Mucosa of descending colon (tissue), 3 donors: ENCODE measurements at places on chromosomes 1 and 21. TPM values are rescaled to one million over a fixed set of nuclear protein-coding genes. Genes with fewer than 3 reads are reported as not detected.

DNA sequence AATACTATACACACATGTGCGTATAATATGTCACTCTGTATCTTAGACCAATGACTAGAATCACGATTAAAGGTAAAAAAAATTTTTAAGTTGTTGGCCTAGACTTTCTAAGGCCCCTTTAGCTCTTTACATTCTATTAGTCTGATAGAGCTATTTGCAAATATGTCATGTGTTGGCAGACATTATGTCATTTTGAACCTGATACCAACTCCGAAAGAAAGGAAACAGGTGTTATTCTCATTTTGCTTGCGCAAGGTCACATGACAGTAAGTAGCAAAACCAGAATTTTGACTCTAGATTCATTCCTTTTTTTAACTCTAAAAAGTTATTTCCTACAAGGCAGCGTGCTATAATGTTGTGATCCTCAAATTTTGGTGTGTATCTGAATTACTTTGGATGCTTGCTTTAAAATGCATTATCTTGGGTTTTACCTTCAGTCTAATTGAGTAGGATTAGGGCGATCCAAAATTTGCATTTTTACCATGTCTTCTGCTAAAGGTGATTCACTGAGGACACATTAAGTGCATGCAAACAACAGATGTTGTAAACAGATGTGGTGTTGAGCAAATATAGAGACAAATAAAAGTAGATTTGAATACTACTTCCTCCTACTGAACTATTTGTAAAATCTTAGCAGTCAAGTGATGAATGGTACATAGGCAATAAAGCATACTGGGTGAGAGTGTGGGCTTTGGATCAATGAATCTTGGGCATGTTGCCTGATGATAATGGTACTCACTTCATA lies 63.5 kb upstream of the KIAA1614 start:
- no peak for DNase-seq

DNA sequence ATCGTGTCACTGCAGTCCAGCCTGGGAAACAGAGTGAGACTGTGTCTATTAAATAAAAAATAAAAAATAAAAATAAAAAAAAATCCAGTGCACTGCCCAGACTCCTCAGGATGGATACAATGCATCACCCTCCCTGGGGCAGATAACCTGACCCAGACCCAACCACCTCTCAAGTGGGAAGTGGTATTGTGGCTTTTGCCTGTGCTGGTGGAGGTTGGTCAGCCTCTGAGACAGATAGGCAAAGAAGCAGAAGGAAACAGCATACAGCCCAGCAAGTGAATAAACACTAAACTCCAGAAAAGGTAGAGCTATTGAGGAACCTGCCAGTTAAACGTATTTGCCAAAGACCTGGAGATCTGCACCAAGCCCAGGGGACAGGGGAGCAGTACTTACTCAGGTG lies 22.0 kb downstream of the HHIPL2 start:
- no peak for DNase-seq

DNA sequence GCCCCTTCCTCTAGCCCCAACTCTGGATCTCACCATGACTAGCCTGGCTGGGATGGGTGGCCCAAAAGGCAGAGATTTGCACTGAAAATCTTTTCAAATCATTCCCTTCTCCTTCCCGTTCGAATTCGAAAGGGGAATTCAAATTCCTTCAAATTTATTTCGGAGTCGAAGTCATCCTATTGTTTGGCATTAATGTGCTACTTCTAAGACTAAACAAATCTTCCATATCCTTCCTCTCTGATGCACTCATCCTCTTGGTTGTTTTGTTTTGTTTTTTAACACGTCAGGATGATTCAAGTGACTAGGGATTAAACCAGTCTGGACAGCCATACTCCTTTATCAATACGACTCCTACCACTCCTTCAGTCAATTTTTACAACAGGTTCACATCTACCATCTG lies 95.5 kb upstream of the SGIP1 start:
- no peak for DNase-seq

GRCh38 chr21:14271053-14271452 lies 55.1 kb downstream of the RBM11 start:
- DNase-seq, result no peak

DNA sequence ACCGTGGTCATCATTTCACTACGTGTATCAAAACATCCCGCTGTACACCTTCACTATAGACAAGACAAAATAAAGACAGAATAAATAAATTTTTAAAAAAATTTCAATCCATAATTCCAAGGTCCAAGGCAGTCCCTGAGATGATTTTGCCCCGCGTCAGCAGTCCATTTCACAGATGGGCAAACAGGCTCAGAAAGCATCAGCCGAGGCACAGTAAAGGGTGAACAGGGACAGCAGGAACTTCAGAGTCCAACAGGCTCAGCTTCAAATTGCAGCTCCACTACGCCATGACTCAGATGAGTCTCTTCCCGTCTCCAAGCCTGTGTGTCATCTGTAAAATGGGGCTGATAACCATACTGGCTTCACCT lies 15.0 kb downstream of the MATN1 start:
- no peak for DNase-seq

GRCh38 chr1:201346337-201346939 lies 31.0 kb downstream of the TNNT2 start:
- no peak for DNase-seq

GRCh38 chr1:26142159-26142558 lies 16.7 kb upstream of the FAM110D start:
- no peak for DNase-seq

- no peak for DNase-seq
These were observed 49.2 kb downstream of the C8B start for GRCh38 chr1:56916630-56917029.

GRCh38 chr1:27111626-27112573 lies 43.0 kb downstream of the SLC9A1 start:
- peak; percentile 88 for DNase-seq

DNA sequence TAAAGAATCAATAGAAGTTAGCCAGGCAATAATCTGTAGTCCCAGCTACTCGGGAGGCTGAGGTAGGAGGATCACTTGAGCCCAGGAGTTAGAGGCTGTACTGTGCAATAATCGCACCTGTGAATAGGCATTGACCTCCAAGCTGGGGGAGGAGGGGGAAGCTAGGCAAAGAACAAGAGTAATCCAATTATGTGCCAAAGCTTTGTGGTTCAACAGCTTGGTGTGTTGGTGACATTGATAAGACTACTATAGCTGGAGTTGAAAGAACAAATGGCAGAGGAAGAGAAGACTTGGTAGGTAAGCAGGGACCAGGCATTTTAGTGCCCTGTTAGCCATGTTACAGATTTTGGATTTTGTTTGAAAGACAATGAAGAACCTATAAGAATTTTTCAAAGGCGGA lies 2.1 kb upstream of the TMCO2 start:
- DNase-seq, result no peak

GRCh38 chr1:56452027-56453011 lies 127.0 kb downstream of the PLPP3 start:
- no peak for DNase-seq

DNA sequence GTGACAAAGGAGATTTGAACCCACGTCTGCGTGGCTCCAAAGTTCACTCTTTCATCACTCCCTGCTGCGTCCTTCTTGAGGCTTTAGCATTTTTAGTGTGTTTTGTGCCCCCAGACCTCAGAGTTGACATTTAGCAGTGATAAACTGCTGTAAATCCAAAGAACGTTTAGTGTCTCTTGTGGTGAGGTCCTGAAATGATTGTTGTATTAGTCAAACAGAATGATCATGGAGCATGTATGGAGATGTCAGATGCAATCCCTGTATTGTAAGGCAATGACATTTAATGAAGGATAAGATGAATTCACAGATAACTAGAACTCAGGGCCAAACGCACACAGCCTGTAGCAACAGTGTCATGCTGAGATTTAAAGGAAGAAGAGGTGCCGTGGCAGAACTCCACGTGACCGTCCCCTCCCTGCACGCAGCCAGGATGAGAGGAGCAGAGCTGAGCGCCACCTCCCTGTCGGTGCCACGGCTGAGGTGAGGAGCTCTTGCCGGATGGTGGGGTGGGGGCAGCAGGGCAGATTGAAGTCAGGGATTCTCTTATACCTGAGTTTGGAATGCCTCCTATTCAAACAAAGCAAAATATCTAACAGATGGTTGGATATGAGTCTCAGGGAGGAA lies 30.1 kb downstream of the NTPCR start:
- no peak for DNase-seq

DNA sequence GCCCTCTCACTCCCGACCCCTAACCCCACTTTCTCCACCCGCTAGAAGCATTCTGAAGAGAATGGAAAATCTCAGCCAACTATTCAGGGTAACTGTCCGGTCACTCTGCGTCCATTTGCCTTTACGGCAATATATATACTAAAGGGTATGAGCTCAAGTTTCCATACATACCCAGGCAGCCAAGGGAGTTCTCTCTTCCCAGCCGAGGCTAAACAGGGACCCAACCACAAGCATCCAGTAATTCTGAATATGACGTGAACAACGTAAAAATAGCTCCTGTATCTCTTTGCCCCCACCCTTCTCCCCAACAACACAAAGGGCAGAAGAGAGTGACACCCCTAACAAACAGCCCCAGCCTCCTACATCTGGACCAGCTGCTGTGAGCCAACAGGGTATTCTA lies 67.7 kb downstream of the SSBP3 start:
- no peak for DNase-seq

DNA sequence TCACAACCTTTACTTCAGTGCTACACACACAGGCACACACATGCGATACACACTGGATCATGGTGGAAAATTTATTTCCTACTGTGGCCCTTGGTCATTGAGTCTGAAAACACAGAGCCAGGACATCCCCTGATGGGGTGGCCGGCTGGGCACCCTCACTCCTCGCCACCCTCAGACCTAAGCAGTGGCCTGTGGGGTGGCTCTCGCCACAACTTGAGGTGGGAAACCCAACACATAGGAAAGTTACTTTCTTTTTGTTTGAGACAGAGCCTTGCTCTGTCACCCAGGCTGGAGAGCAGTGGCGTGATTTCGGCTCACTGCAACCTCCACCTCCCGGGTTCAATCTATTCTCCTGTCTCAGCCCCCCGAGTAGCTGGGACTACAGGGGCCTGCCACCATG lies 19.4 kb downstream of the CRYAA start:
- no peak for DNase-seq

DNA sequence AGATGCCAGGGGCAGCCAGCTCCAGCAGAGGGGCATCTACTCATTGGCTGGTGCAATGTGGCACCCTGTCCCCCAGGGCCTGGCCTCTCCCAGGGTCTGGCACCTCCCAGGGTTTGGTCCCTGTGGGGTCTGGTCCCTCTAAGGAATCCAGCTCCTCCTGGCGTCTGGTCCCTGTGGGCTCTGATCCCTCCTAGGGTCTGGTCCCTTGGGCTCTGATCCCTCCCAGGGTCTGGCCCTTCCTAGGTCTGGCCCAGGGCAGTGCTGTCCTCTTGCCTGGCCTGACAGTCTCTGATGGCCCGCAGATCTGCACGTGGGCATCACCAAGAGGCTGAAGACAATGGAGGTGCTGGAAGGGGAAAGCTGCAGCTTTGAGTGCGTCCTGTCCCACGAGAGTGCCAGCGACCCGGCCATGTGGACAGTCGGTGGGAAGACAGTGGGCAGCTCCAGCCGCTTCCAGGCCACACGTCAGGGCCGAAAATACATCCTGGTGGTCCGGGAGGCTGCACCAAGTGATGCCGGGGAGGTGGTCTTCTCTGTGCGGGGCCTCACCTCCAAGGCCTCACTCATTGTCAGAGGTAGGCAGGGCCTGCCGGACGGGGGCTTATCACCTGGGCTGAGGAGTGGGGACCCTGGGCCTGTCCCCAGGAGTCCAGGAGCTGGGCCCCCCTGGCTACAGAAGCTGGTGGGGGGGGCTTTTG lies 73.9 kb downstream of the OBSCN start:
- no peak for DNase-seq

DNA sequence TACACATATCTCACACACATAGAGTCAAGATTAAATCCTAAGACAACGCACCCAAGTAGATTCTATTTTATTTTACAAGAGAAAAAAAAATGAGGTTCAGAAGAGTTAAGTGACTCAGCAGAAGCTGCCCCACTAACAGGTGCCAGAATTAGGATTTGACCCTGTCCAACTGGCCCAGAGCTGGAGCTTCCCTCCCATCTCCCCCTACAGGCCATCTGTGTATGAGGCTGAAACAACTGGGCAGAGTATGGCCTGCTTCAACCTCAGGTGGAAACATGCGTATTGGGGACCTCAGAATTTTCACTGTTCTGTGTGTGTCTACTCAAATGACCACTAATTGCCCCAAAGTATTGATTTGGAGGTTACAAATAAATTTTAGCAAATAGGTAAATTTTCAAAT lies 29.9 kb downstream of the PSMG1 start:
- no peak for DNase-seq

- no peak for DNase-seq
These were observed 2.0 kb upstream of the TMPRSS3 start for GRCh38 chr21:42397746-42398394.

- no peak for DNase-seq
These were observed 65.1 kb downstream of the GADD45A start for GRCh38 chr1:67749844-67750690.

DIP2A gene
- 49.3 TPM for total RNA-seq

SOD1 gene
- 269 TPM for total RNA-seq

HUNK gene
- total RNA-seq, result 12.3 TPM

SLC6A9 gene
- 21.1 TPM for total RNA-seq

KRTCAP2 gene
- total RNA-seq, result 162 TPM

FAM177B gene
- total RNA-seq, result 4.1 TPM

FAM72D gene
- total RNA-seq, result 1.1 TPM

RASSF5 gene
- total RNA-seq, result 5.8 TPM

HRNR gene
- total RNA-seq, result not detected

FAM131C gene
- not detected for total RNA-seq

S1PR1 gene
- total RNA-seq, result 12.3 TPM

TNNT2 gene
- total RNA-seq, result 4.0 TPM

BOLA1 gene
- total RNA-seq, result 18.1 TPM
